ENCODE measurements at places on chromosomes 1 and 21. TPM values are rescaled to one million over a fixed set of nuclear protein-coding genes. Genes with fewer than 3 reads are reported as not detected.

FCRLB gene
- total RNA-seq: 2.3 TPM

- H3K4me1 ChIP-seq: no peaks in the 10 kb centered on the region
- H3K27ac ChIP-seq: no peak overlapping the region
- H3K36me3 ChIP-seq: no peaks in the 10 kb centered on the region
- no peaks in the 10 kb centered on the region for H3K27me3 ChIP-seq
Observed at GRCh38 chr1:245116751-245117150, 38.0 kb upstream of the KIF26B start.

GRCh38 chr1:983798-984475, 2.0 kb upstream of the PERM1 start:
- peaks cover 1% of the 10 kb centered on the region for H3K27me3 ChIP-seq
- no peaks in the 10 kb centered on the region for H3K4me1 ChIP-seq
- H3K36me3 ChIP-seq: no peaks in the 10 kb centered on the region
- no peak overlapping the region for H3K4me3 ChIP-seq
- H3K27ac ChIP-seq: no peak overlapping the region
- no peak for DNase-seq

- H3K4me3 ChIP-seq: no peak overlapping the region
- H3K4me1 ChIP-seq: no peaks in the 10 kb centered on the region
- no peak for DNase-seq
- no peaks in the 10 kb centered on the region for H3K36me3 ChIP-seq
Observed at GRCh38 chr1:228156941-228157728, 7.4 kb downstream of the GJC2 start.

DNA sequence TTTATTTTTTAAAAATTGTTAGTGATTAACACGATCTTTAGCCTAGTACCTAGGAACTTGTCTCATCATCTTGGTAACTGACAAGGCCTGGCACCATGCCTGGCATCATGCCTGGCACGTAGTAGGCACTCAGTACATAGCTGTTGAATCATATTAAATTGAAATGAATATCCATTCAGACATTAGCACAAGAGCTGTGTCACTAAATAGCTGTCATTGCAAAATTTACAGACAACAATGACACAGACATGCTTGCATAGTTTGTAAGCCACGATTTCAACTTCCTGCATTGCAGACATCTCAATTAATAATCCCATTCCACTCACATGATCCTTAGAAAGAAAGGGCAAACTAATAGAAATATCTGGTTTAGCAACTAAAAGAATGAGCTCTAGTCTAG, 15.4 kb upstream of the PHACTR4 start:
- no peak overlapping the region for H3K27ac ChIP-seq
- H3K27me3 ChIP-seq: no peaks in the 10 kb centered on the region
- DNase-seq: no peak
- H3K4me3 ChIP-seq: no peak overlapping the region
- H3K36me3 ChIP-seq: no peaks in the 10 kb centered on the region

DNA sequence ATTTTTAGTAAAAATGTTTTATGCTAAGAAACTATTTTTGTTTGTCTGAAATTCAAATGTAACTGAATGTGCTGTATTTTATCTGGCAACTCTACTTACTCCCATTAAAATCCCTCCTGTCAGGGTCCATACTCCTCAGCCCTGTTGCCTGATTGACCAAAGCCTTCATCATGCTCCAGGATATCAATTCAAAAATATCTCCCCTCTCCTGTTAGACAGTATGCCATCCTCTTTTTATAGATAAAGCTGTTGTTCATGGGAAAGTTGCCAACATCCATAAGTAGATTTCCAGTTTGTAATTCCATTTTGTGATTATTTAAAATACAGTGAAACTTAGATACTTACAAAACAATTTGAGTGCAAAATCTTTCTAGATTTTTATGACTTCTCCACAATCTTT, 65.7 kb downstream of the DTL start:
- H3K27me3 ChIP-seq: no peaks in the 10 kb centered on the region
- no peak for DNase-seq
- no peaks in the 10 kb centered on the region for H3K36me3 ChIP-seq

DNA sequence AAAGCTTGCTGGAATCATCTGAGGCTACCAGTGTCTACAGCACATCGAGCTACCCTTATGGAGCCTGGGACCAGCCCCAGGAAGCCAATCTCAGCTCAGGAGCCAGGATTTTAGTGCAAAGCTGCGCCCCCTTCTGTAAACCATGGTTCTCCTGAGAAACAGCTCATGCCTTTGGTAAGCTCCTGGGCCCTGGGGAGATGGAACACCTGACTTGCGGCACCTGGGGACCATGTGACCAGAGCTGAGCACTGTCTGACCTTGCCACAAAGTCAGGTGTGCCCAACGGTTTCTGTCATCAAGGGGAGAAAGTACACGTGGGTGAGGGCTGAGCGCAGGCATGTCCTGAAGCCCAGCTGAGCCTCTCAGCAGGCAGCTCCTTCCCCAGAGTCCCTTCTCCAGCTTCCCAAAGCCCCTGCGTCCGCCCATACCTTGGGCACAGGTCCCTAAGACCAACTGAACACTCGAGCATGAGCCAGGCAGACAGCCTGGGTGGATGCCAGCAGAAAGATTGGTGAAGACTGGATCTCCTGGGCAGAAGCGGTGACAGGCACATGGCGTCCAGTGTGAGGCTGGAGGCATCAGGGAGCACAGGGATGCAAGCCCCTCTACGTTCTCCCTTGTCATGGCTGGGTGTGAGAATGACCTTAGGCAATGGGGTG, 57.9 kb upstream of the TENT5B start:
- no peak for DNase-seq
- no peaks in the 10 kb centered on the region for H3K27me3 ChIP-seq
- H3K36me3 ChIP-seq: no peaks in the 10 kb centered on the region
- no peaks in the 10 kb centered on the region for H3K4me1 ChIP-seq
- no peak overlapping the region for H3K4me3 ChIP-seq
- H3K27ac ChIP-seq: no peak overlapping the region
